HCT116 (cell line): ENCODE measurements at places on chromosomes 4 and X.

- peak; percentile 8 for DNase-seq
These were observed 12.2 kb upstream of the MTMR1 start for GRCh38 chrX:150680974-150681373.

GRCh38 chr4:41399231-41399630 lies 138.7 kb upstream of the LIMCH1 start:
- no peak for DNase-seq

- no peak for DNase-seq
These were observed 106.3 kb upstream of the TEX13D start for GRCh38 chrX:124226129-124226528.

- no peak for DNase-seq
These were observed 40.8 kb upstream of the FAM47B start for GRCh38 chrX:34901761-34902160.

DNA sequence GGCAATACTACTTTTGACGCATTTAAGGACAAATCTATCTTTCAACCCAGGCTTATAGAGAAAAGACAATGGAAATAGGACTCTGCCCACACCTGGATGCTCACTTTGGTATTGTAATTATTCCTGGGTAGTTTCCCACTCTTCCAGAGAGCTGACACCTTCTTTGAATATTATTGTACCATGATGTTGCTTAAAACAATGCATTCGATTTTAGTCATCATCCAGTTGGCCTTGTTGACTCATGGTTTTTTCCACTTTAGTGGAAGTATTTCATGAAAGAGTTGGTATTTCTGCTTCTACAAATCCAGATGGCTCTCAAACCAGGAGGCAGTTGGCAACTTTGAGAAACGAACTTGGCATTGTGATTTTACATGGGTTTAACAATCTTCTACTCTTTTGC lies 124.2 kb downstream of the ENOX2 start:
- DNase-seq = no peak

DNA sequence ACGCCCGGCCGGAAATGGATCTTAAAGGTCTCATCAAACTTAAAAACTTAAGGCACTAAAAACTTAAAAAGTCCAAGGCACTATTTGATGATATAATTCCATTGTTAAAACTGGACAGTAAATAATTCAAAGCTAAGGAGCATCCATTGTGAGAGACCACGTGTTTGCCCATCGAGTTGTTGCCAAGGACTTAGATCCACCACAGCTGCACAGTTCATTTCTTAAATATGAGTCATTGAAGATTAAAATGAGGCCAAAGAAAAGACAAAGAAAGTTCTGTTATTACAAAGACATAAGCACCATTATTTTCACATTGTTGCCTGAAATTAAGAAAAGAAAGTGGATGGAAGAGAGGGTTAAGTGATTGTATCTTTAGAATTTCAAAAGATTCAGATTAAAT lies 411.5 kb upstream of the FTHL17 start:
- no peak for DNase-seq

DNA sequence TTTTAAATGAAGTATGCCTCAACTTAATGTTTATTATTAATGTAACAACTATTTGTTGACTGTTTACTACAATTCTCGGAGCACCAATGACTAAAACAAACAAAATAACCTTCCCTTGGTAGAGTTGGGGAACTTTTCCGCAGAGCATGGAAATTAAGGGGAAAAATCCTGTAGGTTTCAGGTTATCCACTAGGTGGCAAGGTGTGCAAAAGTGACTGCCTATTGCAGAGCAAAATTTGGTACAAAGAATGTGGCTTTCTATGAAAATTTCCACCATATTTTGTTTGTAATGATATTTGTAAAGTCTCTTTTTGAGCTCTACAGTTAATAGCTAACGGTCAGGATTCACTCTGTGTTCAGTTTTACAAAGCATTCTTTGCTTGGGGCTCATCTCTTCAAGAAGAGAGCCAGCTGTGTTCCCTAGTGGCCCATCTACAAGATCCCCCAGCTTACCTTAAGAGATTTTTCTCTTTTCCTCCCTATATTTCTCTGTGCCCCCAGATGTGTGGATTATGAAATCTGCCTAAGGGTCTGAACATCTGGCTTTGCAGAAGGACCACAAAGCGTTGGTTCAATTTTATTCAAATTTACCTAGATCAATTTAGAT lies 61.1 kb downstream of the FBXO8 start:
- peak; percentile 13 for DNase-seq

GRCh38 chrX:17082831-17083230 lies 136.4 kb downstream of the REPS2 start:
- peak; percentile 0 for DNase-seq

GRCh38 chr4:88965053-88965452 lies 91.9 kb downstream of the FAM13A start:
- no peak for DNase-seq

DNA sequence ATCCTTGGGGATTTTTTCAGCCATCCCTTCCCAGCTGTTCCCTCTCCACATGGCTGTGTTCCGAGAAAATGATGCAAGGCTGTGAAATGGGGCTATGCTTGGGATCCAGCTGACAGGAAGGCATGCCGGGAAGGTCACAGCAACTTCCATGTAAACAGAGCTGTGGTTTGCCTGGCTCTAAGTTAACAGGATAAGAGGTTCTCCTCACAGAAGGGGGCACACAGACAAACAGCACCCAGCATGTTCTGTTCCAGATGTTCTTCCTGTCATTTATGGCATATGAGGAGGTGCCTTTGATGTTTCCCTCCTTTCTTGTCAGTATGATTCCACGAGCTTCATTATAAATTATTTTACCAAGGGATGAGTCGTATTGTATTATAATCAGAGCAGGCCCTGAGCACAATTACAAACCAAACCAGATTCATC lies 220.7 kb downstream of the ANTXR2 start:
- DNase-seq = peak; percentile 40

- DNase-seq = no peak
These were observed 31.0 kb upstream of the PDE5A start for GRCh38 chr4:119659576-119659975.

DNA sequence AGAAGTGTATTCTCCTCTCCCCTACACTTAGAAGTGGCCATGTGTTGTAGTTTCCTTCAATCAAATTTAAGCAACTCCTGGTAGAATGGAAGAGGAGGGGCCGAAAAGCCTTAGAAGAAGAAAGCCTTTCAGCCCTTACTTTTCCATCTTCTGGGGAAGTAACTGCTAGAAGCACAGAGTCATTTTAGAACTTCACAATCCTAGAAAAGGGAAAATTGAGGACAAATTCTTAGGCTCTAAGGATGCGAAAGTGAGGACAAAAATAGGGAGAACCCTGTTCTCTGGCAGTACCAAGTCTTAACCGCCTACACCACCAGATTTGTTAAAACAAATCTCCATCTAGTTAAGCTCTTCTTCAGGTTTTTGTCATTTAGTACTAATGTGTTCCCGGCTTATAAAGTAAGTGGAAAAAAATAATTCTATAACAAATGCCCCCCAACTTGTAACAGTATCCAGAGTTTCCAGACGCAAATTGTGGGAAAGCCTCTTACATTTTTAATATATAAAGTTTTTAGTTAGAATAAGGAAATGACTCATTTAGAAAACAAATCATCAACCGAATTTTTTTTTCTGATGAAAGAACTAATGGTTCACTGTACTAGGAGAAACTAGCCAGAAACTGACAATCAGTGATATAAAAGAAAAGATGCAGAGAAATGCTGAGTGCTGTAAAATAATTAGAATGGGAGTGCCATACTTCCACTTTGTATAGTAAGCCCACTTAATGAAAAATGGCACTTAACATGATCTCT lies 76.0 kb downstream of the ARAP2 start:
- DNase-seq = no peak

GRCh38 chr4:3311095-3311372 lies 18.2 kb downstream of the RGS12 start:
- no peak for DNase-seq

GRCh38 chr4:121709766-121710405 lies 13.1 kb upstream of the ANXA5 start:
- DNase-seq = no peak

DNA sequence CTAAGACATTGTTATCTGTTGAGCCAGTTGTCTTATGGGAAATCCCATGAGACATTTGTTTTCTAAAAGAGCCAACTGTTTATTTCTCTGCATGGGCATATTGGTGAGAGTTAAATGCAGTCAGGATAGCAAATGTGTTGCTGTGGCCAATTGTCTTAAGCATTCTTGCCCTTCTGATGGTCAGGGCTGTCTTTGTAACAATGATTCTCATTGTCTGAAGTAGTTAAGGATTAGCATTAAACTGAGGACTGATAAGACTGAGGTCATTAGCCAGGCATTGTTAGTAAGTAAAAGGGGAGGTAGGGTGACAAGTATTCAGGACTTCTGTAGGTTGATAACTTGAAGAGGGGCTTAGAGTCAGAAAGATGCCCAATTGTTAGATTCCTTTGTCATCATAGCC lies 11.2 kb upstream of the MORF4L2 start:
- DNase-seq = no peak

- no peak for DNase-seq
These were observed 37.5 kb downstream of the PGRMC1 start for GRCh38 chrX:119273420-119274192.

DNA sequence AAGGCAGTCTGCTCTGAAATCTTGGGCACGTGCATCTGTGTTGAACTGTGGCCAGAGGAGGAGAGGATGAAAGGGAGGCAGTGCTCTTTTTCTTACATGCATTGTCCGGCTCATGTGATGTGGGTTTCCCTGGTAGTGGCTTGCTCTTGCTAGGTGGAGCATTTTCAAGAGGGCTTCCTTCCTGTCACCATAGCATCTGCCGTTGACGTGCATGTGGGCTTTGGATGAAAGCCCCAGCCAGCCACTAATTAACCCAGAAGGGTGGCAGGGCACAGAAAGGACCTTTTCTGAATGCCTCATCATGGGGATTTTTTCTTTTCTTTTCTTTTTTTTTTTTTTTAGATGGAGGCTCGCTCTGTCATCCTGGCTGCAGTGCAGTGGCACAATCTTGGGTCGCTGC lies 121.3 kb downstream of the GPR143 start:
- no peak for DNase-seq

DNA sequence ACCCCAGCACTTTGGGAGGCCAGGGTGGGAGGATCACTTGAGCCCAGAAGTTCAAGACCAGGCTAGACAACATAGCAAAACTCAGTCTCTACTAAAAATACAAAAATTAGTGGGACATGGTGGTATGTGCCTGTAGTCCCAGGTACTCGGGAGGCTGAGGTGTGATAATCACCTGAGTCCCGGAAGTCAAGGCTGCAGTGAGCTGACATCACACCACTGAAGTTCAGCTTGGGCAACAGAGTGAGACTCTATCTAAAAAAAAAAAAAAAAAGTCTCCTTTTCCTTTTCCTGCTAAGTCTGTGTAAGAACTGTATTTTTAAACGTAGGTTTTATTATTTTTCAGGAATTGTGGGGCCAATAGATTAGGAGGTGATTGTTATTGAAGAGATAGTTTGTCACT lies 356.7 kb downstream of the ARHGAP24 start:
- DNase-seq = no peak

- no peak for DNase-seq
These were observed 21.3 kb upstream of the SULT1B1 start for GRCh38 chr4:69781458-69782418.

DNA sequence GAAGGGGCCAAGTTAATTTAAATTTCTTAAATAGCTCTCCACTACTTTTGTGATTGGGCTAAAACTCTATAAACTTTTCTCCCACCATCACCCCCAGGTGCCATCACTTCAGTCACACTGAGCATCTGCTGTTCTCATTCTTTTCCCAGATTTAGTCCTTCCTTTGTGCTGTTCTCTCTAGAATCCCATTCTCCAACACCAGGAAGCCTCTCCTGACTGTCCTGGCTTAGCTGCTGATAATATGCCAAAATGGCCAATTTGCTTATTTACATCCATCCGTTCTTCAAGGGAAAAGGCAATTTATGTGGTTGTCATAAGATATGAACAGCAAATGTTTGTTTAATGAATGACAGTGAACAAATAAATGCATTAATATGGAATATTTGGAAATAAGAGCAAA lies 44.1 kb downstream of the FGFBP1 start:
- no peak for DNase-seq

GRCh38 chr4:128359422-128359821 lies 71.8 kb upstream of the PGRMC2 start:
- DNase-seq = no peak

GRCh38 chr4:153447175-153447905 lies 18.8 kb upstream of the TMEM131L start:
- DNase-seq = no peak

- no peak for DNase-seq
These were observed 9.1 kb upstream of the PHOX2B start for GRCh38 chr4:41757521-41758156.

DNA sequence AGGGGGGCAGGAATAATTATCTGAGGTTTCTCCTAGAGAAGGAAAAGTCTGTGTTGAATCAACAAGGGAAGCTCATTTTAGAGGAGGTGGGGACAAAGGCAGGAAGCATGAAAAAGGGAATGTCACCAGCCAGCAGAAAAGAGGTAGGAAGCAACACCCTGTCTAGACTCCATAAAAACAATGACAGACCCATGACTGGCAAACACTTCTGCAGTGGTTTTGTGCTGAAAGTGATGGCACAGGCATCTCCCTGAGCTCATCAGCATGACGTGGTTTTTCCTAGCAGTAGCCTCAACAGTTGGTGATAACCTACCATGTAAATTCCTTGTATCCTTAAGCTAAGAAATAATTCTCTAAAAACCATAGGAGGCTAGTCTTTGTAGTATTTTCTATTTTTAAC lies 110.7 kb upstream of the GALNT7 start:
- no peak for DNase-seq

DNA sequence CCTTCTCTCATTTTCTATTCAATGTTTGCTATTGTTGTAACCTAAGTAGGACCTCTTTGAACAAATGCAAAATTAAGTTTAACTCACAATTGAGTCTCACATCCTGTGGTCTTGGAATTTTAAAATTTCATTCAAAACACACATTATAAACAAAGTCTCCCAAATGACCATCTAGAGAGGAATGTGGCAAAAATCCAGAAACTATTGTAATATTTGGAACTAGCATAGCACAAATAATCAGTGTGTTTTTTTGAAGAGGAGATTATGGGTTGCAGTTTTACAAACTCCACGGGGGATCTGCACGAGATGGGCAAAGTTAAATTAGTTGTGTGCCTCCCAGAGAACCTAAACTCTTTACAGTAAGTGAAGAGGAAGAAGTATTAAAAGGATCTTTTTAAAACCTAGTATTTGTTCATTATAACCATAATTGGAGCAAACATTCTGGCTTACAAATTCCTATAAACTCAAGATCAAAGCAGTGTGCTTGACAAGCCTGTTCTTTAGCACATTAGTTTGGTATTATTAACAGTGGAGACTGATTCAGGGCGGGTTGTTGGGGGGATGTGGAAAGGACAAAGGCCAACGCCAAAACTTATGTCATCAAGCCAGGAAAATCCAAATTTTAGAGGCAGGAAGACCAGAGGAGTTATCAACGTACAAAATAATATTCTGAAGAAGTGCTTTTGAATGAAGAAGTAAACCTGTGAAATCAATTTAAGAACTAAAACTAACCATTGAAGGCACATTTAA lies 22.4 kb upstream of the RBPJ start:
- no peak for DNase-seq

- DNase-seq = no peak
These were observed 36.3 kb downstream of the DTHD1 start for GRCh38 chr4:36317721-36318120.

GRCh38 chr4:81565142-81565870 lies 93.6 kb upstream of the RASGEF1B start:
- DNase-seq = no peak

- DNase-seq = no peak
These were observed 170.0 kb upstream of the GLRA2 start for GRCh38 chrX:14359316-14359715.
